ENCODE measurements at places on chromosomes 11 and 22.

GRCh38 chr22:33789690-33790253 lies 130.5 kb downstream of the LARGE1 start:
- no peak for DNase-seq

DNA sequence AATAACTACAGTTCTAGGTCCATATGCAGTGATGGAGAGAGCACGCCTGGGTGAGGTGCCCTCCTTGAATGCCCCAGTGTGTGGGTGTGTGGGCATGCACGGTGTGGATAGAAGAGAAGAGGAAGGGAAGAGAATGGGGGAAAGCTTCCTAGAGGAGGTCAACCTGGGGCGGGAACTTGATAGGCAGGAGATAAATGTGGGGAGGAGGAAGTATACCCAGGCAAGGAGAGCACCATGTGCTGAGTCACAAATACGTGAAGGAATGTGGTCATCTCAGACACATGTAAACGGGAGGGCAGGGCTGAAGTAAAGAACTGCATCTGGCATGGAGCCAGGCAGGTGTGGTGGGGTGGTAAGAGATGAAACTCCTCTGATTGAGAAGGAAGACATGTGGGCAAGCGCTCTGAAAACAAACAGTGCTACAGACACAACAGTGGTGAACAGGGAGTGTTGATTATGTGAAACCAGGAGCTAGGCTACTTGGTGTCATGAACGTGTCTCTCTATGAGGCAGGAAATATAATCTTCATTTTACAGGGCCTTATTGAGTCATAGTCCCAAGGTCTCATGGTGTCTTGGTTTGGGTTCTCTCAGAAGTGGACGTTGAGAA lies 61.5 kb upstream of the EED start:
- DNase-seq, result peak; percentile 18

GRCh38 chr11:86955111-86955360 lies 159 bp downstream of the FZD4 start:
- DNase-seq, result no peak

GRCh38 chr11:57223601-57224000 lies 13.4 kb downstream of the APLNR start:
- DNase-seq, result no peak

GRCh38 chr11:5504403-5504921 lies 5.3 kb downstream of the UBQLN3 start:
- no peak for DNase-seq

DNA sequence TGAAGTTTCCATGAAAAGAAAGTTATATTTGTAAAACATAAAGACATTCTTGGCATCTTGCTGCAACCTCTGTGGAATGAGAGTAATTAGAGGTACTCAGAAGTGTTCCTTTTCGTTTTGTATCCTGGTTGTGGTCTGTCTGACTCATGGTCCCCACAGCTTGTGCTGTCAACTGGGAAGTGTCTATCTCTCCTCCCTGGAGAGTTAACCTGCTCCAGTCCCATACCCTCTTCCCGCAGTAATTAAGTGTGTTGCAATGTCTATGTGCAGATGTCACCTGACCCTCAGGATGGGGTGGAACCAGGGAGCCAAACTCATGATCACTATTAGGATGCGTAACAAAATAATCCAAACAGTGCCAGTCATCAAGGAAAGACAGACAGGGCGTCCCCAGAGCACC lies 23.0 kb upstream of the ZDHHC13 start:
- no peak for DNase-seq

DNA sequence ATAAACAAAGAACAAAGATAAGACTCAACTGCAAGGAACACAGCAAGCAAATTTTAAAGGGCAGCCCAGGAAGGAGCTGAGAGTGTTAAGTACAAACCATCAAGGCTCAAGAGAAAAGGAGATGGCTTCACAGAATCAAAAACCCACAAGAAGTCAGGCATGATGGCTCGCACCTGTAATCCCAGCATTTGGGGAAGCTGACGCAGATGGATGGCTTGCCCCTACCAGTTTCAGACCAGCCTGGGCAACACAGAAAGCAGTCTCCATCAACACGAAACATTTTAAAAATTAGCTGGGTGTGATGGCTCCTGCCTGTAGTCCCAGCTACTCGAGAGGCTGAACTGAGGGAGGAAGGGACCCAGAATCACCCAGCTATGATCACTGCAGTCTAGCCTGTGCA lies 32.6 kb downstream of the MAPK1 start:
- no peak for DNase-seq

GRCh38 chr11:72805216-72805615 lies 9.0 kb upstream of the ATG16L2 start:
- DNase-seq, result no peak

DNA sequence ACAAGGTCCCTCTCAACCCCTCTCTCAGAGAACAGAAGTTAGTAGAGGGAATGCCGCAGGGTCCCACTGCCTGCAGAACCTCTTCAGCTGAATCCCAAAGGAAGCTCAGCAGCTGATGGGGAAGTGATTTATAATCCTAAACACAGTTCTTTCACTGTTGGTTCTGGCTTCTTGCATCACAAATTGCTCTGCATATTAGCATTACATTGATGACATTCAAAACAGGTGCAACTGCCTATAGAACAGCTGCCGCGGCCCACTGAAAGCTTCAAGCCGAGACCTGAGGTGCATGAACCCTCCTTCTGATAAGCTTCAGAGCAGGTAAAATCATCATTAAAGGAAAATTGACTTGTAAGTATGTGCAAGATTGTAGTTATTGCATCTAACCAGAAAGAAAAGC lies 75.2 kb upstream of the KIRREL3 start:
- no peak for DNase-seq

- peak; percentile 29 for DNase-seq
These were observed 25.2 kb downstream of the FLRT1 start for GRCh38 chr11:64060861-64061444.

DNA sequence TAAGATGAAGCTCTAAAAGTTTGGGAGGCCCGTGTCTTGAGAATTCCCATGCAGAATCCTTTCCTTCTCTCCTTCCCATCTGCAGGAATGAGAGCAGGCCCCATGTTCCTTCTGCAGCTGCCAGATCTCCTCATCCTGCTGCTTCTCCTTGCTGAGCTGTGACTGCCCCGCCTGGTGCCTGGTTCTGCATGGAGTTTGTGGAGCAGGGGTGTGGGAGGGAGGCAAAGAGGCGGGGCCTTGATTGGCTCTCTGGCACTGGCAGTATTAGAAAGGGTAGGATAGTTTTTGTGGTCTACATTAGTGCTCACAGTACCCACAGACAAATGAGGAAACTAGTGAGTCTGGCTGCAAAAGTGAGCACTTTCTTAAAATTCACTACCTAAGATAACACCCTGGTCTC lies 91.1 kb upstream of the CLPB start:
- DNase-seq, result no peak

- DNase-seq, result no peak
These were observed 304.2 kb downstream of the RAB38 start for GRCh38 chr11:87871056-87871455.

DNA sequence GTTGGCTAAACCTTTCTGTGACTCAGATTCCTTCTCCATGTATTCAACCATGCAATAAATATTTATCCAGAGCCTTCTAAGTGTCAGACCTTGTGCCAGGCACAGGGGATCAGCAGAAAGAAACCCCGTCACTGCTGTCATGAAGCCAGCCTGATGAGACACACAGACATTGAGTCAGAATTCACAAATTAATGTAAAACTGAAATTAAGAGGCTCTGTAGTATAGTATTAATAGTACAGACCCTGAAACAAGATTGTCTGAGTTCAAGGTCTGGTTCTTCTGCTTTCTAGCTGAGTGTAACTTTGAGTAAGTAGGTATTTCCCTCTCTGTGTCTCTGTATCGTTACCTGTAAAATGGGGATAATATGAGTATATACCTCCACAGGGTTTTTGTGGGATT lies 46.9 kb downstream of the ME3 start:
- DNase-seq, result no peak

- DNase-seq, result no peak
These were observed 467.1 kb downstream of the MIAT start for GRCh38 chr22:27124351-27124966.

GRCh38 chr11:86117712-86118063 lies 48.8 kb upstream of the PICALM start:
- DNase-seq, result no peak

- no peak for DNase-seq
These were observed 14.4 kb upstream of the TBC1D10A start for GRCh38 chr22:30340911-30341685.

DNA sequence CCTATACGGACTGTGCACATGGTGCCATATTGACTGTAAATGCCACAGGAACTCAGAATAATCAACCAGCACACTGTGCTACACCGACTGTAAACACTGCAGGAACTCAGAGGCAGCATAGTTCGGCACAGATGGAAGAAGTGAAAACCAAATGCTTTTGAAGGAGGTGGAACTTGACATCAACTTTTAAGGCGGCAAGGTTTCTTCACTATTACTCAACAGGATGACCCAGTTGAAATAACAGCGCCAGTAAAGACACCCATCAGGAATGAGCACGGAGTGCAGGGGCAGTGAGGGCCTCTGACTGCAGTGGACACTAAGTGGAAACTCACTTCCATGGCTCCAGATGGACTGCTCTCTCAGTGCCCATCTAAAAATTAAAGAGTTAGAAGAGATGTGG lies 15.7 kb downstream of the TESMIN start:
- no peak for DNase-seq

GRCh38 chr11:34732831-34733230 lies 111.9 kb downstream of the EHF start:
- no peak for DNase-seq

- no peak for DNase-seq
These were observed 70.7 kb upstream of the THY1 start for GRCh38 chr11:119493712-119494111.

- DNase-seq, result no peak
These were observed 89.7 kb downstream of the RELT start for GRCh38 chr11:73465871-73466270.

DNA sequence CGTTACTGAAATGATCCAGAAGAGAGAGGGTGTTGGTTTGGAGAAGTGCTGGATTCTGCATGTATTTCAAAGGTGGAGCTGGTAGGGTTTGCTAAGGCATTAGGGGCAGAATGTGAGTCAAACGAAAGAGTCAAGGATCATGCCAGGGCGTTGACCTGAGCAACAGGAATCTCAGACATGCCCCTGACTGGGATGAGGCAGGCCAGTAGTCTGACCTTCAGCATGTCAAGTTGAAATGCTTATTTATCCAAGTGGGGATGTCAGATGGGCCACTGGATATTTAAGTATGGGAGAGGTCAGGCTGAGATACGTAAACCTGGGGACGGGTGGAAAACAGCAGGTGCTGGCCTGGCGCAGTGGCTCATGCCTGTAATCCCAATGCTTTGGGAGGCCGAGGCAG lies 2.7 kb upstream of the TSGA10IP start:
- DNase-seq, result no peak

DNA sequence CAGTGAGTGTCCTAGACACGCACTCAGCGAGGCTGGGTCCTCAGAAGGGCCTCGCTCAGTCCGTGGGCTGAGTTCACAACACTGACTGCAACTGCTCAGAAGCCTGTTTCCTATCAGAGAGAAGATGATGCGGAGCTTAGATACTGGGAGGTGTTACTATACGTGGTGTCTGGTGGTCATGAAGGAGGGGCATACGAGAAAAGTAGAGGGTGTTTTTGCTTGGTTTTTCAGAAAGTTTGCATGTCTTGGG lies 9.5 kb upstream of the SERPIND1 start:
- DNase-seq, result no peak

GRCh38 chr11:60332846-60333245 lies 5.8 kb downstream of the MS4A6E start:
- DNase-seq, result no peak

- no peak for DNase-seq
These were observed 50.2 kb downstream of the APOL3 start for GRCh38 chr22:36110306-36110881.

DNA sequence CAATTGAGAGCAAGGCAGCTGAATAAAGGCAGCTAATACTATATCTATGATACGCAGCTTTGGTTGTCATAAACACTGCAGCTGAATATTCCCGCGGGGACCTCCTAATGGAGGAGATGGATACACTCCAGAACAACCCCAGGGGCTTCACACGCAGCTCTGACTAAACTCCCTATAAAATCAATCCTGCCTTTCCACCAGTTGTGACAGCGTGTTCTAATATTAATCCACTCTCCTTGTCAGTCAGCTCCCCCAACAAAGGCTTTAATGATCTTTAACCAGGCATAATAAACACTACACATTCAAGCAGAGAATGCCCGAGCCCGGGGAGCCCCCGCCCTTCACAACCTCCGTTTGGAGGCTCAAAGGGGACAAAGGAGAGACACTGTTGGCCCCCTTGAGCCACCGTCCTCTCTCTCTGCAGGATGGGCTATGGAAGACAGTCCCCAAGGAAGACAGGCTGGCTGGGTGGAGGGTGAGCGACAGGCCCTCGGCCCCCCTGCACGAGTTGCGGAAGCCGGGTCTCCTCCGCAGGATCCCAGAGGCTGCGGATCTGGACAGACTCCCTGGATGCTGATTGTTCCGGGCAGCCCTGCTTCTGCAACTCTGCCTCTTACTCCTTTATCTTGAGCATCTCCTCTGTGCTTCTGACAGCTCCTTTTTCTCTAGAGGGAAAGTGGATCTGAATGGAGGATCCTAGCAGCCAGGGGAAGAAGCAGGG lies 565.2 kb downstream of the BUD13 start:
- no peak for DNase-seq

GRCh38 chr22:30733181-30733631 lies 38.5 kb downstream of the OSBP2 start:
- no peak for DNase-seq

GRCh38 chr11:26477396-26477795 lies 94.7 kb downstream of the MUC15 start:
- no peak for DNase-seq

- no peak for DNase-seq
These were observed 65.4 kb downstream of the MAPK1 start for GRCh38 chr22:21802056-21802455.

GRCh38 chr11:128653801-128654231 lies 40.1 kb upstream of the FLI1 start:
- no peak for DNase-seq

GRCh38 chr11:130761560-130762220 lies 154.6 kb downstream of the SNX19 start:
- DNase-seq, result no peak

- DNase-seq, result no peak
These were observed 62.2 kb upstream of the INCENP start for GRCh38 chr11:62061356-62062222.

DNA sequence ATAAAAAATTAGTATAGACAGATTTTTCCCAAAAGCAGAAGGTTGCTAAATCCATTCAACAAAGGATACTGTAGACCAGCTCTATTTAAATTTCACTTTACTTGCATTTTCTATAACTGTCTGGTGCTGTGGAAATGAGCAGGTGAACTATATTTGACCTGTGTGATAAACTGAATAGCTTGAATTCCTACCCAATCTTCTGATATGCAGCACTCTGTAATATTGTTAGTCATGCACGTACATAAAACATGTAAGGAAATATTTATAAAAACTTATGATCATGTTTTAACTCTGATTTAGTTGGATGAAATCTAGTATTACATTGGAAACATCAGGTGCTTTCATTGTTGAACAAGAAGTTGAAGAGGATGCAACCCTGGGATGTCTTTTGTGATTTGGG lies 213.6 kb downstream of the DBX1 start:
- DNase-seq, result no peak

DNA sequence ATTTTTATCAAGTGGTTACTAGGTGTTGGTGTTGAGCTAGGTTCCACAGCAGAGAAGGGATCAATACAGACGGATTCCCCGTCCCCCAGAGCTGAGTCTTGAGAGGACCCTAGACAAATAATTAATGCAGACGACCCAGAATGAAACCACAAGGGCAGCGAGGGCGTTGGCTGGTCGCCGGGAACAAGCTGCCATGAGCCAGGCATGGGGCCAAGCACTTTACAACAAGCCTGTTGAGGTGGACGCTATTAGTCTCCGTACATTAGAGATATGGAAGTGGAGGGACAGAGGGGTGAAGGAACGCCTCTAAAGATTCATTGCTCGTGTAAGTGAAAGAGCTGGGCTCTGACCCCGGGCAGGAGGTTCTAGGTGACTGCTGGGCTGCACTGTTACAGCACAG lies 77.1 kb upstream of the EIF3D start:
- DNase-seq, result no peak

Data from stimulated activated CD4-positive, alpha-beta T cell treated with anti-CD3 and anti-CD28 coated beads, Interleukin-1b, Interleukin-23, amount 100 ng/mL, for 1 hour (primary cell).